ENCODE measurements at places on chromosomes 4 and X.

- DNase-seq = no peak
Observed at GRCh38 chr4:163988865-163989264, 494.4 kb downstream of the TMA16 start.

- no peak for DNase-seq
Observed at GRCh38 chr4:97216046-97216445, 927.2 kb downstream of the STPG2 start.

GRCh38 chr4:15755321-15756155 is 22.6 kb upstream of the CD38 start:
- DNase-seq = no peak

- no peak for DNase-seq
Observed at GRCh38 chrX:107549504-107549903, 78.8 kb upstream of the PRPS1 start.

DNA sequence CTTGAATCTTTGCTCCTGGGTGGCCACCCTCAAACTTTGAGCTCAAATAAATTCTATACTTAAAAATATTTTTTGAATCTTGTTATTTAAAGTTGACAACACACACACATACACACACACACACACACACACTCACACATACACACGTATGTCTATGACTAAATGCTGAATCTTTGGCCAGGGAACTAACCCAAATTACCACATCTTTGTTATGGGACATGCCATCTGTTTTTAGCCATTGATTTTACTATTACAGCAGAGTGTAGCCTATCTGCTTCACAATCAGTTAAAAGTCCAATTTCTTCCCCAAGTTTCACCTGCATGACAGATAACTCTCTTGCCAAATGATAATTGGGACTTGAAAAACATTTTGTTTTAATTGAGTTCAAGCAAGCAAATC is 45.0 kb upstream of the USP46 start:
- DNase-seq = no peak

DNA sequence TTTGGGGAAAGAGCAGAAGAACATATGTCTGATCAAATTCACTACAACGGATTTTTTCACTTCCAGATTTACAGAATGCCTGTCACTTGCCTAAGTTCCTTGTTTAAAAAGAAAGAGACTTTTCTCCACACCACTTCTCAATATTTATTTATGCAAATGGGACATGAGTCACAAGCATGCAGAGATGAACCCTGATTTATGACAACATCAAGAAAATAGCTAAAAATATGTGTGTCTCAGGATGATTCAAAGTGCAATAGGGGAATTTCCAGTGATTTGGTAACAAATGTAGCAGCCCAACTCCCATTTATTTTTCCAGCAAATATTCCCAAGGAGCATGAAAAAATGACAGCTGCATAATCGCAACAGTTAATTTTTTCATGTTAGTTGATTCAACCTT is 180.4 kb upstream of the FAT1 start:
- no peak for DNase-seq
